Hematopoietic multipotent progenitor cell treated with erythropoietin and hydrocortisone succinate and interleukin-3 and kit ligand, for 4 days (in vitro differentiated cells): ENCODE measurements at places on chromosomes 12 and 14.

DNA sequence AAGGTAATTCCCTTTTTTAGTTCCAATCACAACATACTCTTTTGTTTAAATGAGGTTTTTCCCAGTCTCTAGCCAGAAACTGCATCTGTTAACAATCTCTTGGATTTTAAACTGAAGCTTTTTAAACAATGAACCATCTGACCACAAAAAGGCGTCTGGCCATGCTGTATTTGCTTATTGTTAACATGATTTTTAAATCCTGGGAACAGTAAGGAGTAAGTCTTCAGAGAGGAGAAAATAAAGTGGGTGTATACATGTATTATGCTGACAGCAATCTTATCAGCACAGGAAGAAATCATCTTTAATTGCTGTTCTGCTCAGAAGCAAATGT lies 106.2 kb downstream of the DAAM1 start:
- no peak for DNase-seq

DNA sequence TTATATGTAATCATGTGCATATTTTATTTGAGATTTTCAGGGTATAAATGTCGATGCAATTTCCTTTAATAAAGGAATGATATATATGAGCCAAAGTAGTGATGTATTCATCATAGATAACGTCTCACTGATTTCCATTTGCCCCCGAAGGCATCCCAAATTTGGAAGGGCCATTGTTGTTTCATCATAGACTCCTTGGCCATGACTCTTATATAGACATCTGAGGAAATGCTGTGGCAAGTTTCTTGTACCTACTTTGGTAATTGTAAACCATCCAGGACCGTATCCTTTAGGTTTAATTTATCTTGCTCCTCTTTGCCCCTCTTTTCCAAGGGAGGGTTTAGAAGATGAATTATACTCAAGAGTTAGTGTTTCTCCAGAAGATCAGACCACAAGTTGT lies 84.7 kb downstream of the SAMD4A start:
- no peak for DNase-seq

DNA sequence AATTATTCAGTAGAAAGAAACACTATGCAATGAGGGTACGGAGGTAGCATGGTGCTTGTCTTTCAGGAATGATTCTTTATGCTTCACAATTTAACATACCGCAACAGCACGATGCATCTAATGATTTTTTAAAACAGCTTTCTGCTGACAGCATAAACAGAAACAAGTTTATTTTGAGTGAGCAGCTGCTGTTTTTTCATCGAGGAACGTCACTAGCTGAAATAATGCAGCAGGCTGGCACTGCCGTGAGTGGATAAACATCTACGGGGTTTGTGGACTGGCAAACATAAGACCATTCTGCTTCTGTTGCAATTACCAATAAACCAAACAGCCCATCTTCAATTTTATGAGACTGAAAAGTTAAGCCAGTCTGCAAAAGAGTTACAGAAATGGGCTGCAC lies 871.8 kb downstream of the RPS29 start:
- DNase-seq = no peak

- DNase-seq = no peak
These were observed 345.2 kb downstream of the BCL11B start for GRCh38 chr14:98926801-98927200.

DNA sequence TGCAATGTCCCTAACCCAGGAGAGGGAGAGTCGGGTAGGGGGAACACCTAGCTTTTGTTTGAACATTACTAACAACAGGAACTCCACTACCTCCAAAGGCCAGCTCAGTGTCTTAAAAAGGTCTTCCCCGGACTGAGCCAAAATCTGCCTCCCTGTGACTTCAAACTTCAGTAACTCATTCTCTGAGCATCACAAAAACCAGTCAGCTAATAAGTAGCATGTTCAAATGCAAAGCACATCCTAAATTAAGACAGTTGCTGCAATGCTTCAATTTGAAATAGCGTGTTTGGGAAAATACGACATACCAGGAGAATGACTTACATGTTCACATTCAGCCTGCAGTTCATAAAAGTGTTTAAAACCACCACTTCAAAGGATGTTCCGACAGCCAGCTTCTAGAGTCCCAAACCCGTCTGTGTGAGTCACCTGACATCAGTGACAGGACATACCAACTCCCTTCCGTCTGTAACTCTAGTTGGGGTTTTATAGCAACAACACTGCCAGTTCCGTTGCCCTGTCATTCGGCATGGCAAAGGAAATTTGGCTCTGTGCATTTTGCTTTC lies 13.0 kb downstream of the ZFP36L1 start:
- peak; percentile 48 for DNase-seq

GRCh38 chr12:3683670-3684069 lies 69.2 kb downstream of the CRACR2A start:
- DNase-seq = peak; percentile 60

GRCh38 chr12:52909331-52909730 lies 4.5 kb upstream of the KRT8 start:
- DNase-seq = no peak

- DNase-seq = no peak
These were observed 40.7 kb downstream of the PPFIBP1 start for GRCh38 chr12:27564612-27565213.

GRCh38 chr12:62934239-62934798 lies 631 bp downstream of the PPM1H start:
- peak; percentile 71 for DNase-seq

- DNase-seq = no peak
These were observed 6.0 kb downstream of the CCDC85C start for GRCh38 chr14:99597911-99598600.

DNA sequence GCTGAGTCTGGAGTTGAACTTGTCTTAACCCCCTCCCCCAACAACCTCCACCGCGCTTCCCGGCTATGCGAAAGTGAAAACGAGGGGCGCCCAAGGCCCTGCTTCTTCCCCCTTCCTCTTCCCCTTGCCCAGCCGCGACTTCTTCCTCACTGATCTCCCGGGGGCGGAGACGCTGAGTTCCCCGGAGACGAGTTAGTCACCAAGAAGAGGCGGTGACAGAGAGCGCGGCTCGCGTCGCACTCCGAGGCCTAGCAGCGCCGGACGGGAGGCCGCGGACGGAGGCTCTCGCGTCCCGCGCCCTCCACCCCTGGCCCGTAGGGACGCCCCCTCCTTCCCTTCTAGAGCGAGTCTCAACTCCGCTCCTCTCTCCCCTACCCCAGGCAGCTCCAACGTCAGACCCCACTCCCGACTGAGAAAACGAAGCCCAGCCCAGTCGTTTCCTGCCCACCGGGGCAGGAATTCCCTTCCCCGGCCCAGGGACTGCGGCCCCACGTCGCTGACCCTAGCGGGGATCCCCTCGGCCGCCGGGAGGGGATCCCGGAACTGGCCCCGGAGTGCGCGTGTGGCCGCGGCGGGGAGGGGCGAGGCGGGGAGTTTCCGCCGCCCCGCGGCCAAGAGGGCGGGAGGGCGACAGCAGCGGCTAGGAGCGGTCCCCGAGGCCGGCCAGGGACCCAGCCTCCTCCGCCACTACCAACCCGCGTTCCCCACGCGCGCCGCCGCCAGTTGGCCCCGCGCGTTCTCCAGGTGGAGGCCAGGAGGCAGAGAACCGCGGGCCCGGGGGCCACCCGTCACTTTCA lies 1.4 kb downstream of the BAZ1A start:
- DNase-seq = peak; percentile 98

GRCh38 chr14:75542588-75543091 lies 20.4 kb downstream of the BATF start:
- DNase-seq = peak; percentile 93

DNA sequence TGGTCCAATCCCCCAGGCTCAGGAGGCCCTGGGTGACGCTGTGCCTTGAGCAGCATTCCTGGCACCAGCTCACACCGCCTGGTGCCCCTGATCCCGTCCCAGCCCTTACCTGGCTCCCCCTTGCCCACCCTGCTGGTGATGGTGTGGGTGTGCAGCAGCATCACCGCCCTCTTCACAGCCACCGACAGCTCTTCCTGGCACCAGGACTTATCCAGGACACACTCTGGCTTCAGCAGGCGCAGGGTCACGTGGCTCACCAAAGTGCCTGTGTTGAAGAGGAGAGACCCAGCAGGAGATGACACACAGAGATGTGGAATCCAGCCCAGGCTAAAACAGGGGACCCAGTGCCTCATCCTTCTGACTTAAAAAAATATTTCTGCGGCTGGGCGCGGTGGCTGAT lies 36.2 kb downstream of the GCN1 start:
- DNase-seq = no peak

GRCh38 chr12:75208856-75209811 lies 505 bp downstream of the KCNC2 start:
- DNase-seq = peak; percentile 61

DNA sequence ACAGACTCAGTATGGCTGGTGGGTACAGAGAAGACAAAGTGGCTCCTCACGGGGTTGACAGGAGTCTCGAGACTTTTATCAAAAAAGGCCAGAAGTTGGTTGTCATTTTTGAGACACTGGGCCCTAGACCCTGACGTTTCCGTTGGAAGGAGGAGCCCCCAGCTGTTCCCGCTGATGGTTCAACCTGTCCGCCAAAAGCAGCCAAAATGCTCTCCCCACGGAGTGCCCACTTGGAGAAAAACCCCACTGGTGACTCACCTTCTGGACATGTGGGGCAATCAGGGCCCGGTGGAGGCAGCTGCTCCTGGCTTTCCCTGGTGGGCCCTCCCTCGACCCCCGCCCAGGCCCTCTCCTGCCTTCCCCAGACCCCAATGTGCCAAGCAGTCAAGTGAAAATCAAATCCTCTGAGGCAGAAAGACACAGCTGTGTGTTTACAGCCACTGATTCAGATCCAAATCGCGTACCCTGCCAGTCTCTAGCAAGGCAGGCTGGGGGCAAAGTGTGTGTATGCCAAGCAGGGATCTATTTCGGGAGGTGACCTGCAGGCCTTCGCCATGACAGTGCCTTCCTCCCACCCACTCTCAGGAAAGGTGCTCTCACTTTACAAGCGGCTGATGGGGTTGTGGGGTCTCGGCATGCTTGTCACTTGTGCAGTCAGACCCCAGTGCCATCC lies 347.4 kb downstream of the DPF3 start:
- no peak for DNase-seq

DNA sequence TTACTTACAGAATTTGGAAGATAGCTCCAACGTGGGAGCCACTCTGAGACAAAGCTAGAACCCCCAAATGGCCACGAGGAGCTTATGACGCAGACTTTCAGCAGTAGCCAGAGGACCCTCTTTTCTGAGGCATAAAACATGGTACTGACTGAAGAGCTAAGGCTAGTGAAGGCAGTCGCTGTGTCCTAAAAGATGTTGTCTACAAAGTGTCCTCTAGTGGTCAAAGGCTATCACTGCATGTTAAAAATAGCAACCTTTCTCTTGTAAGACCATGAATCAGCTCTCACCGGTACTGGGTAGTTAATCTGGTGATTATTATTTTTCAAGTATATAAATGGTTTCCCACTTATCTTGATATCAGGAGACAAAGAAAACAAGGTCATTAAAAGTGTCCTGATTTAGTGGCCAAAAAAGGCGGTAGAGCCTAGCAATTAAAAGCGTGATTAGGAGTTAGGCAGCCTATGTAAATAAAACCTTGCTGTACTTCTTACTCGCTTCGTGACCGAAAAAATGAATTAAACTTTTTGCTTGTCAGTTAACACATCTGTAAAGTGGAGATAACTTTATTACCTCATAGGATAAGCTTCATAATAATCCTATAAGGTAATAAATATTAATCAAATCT lies 47.0 kb upstream of the LGR5 start:
- peak; percentile 84 for DNase-seq

GRCh38 chr14:64628940-64629408 lies 75.2 kb upstream of the PLEKHG3 start:
- no peak for DNase-seq

DNA sequence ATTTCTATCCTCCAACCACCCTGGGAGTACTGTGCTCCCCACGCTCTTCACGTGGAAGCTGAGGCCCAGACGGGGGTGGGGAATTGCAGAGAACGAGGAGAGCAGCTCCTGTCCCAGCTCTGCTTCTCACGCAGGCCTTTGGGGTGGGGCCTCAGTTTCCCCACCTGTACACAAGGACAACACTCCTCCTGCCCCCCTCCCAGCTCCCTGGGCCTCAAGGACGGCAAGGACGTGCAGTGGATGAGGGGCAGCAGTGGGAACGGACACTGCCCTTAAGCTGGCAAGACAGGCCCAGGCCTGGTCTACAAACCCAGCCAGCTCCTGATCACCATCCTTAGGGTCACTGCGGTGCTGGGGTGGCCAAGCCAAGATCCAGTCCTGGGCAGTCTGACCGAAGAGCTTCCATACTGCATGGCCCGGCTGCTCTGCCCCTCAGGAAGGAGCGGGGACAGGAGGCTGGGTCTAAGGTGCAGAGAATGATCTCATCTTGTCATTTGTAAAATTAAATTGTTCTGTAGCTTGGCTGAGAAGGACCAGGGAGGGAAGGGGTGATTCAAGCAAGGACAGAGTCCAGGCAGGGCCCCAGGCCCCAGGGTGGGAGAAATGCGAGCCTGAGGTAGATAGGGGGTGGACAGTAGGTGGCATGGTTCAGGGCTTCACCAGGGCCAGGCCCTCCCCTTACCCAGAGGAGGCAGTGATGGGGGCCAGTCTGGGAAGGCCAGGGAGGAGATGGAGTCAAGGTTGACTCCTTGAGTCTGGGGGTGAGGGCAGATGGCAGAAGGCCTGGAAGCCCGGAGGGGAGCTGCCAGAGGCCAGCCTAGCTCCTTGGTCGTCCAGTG lies 1.3 kb upstream of the CLBA1 start:
- no peak for DNase-seq

GRCh38 chr12:57360468-57360867 lies 70.4 kb downstream of the R3HDM2 start:
- DNase-seq = no peak

- DNase-seq = no peak
These were observed 3.6 kb downstream of the STAT6 start for GRCh38 chr12:57107456-57108155.

DNA sequence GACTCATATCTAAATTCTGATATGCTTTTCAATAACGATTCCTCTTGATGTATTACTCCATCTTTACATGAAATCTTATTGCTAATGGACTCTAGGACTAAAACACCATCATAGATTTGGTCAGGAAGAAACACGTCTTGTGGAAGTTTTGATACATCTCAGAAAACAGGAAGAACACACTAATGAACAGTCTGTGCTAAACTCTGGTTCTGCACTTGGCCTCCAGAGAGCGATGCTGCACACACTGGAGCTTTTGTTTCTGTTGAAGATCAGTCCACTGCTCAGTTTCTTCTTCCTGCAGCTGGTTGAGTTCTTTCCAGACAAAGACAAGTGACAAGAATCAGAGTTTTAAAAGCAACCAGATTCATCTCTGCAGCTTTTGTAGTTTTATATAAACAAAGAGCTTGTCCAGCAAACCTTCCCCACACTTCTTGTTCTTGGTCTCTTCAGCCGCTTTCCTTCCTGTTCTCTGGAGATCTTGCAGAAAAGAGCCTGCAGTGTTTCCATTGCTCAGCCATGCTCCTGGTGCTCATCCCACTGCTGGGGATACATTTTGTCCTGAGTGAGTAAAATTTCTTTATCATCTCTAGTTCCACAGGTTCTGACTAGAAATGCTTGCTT lies 229.1 kb upstream of the OR4E1 start:
- DNase-seq = peak; percentile 72

- no peak for DNase-seq
These were observed 865.4 kb upstream of the TMEM132C start for GRCh38 chr12:127401536-127401935.

DNA sequence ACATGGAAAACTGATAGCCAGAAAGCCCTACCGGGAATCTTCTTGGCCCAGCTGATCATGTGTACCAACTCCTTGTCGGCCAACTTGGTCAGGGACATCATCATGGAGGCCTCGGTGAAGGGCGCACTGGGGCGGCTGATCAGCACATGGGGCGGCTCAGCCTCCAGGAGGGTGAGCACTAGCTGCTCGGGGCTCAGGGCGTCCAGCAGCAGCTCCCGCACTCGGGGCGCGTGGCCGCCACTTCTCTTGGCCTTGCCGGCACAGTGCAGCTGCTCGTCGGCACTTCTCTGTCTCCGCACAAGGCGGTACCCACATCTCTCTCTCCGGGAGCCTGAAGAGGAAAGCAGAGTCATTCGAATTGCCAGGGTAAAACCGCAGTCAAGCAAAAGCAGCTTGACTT lies 33.8 kb downstream of the ESR2 start:
- DNase-seq = no peak
